Activated CD4-positive, alpha-beta T cell treated with anti-CD3 and anti-CD28 coated beads, Interleukin-10, Interleukin-2, amounts not matched to agents 100 ng/mL and 50 ng/mL, durations not matched to agents 16 hours and 8 hours (primary cell): ENCODE measurements at places on chromosomes 16 and 17.
A peak's percentile ranks its signal among the peaks of the same experiment; 100 is the strongest.

DNA sequence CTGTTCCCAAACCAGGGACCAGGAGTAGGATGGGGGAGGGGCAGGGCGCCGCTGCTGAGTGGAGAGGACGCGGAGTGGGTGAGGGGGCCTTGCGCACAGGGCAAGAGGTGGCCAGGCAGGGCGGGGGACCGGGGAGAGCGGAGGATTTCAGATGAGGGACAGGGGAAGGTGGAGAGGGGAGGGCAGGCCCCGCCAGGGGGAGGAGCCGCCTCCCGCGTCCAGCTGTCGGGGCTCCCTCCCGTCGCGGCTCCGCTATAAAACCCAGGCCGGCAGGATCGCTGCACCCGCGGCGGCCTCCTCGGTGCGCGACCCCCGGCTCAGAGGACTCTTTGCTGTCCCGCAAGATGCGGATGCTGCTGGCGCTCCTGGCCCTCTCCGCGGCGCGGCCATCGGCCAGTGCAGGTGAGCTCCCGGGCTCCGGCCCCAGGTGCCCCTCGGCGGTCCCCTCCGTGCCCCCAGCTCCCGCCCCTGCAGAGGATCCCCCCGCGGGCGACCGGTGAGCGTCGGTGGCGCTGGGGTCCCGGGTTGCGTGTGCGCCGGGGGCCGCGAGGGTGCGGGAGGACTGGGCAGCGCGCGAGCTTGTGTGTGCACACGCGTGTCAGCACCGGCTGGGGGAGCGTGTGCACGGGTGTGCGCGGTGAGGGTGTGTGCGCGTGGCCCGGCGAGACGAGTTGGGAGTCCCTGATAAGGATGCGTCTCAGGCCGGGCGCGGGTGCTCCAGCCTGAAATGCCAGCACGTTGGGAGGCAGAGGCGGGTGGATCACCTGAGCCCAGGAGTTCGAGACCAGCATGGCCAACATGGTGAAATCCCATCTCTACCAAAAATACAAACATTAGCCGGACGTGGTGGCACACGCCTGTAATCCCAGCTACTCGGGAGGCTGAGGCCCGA is at the start of gene CA4:
Gene CA4 (plus strand): TSS at position 283 of the 892 bp plus-strand sequence. CDS start 62 bp downstream, at position 345.
- DNase-seq: no peak

DNA sequence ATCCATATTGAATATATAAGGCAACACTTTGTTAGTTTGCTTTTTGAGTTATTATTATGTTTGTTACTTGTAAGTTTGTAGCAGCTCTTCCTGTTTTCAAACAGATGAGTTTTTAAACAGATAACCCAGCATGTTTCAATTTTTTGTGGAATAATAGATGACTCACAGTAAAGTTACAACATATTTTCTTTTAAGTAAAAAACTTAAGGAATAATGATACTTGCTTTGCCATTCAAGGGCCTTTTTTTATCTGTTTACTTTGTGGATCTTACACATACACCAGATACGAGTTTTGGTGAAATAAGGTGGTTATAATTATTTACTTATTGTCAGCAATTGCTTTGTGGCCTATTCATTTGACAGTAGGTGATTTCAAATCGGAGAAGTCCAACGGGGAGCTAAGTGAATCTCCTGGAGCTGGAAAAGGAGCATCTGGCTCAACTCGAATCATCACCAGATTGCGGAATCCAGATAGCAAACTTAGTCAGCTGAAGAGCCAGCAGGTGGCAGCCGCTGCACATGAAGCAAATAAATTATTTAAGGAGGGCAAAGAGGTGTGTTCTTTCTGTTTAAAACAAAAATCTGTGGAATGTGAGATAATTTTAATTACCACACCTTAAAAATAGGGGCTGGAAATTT is 66.3 kb downstream of the BPTF start:
- no peak for DNase-seq

DNA sequence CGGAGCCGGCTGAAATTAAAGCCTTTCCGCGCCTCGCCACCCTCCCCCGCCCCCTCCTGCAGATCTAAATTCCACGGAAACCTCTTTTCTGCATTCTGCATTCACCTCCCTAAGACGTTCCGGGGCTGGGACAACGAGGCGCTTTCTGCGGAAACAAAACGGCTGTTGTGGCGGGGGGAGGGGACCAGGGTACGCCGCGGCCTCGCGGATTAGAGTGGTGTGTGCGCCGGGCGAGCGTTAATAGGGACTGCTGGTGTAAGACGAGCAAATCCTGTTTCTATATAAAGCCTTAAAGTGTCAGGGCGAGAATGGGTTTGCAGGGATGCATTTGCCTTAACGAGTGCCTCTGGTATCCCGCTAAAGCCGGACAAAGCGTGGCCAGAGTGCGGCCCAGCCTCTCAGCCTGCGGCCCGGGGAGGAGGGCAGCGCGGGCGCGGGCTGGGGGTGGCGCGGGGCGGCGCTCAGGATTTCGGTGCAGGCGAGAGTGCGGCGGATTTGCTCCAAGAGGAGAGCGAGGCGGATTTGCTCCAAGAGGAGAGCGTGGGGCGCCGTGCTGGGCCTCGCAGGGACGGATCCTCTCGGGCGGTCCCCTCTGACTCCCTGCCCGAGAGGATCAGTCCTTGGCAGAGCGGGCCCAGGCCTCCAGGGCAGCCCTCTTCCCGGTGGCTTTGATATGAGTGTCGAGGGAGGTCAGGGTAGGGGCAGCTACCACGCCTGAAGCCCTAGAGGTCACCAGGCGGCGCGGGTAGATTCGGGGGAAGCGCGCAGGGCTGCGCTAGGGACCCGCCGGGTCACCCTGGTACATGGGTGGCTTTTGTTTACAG is 5.1 kb downstream of the BAHCC1 start:
- no peak for DNase-seq

- no peak for DNase-seq
These were observed 6.4 kb downstream of the ZFPM1 start for GRCh38 chr16:88459366-88460073.

- DNase-seq: no peak
These were observed 362.4 kb downstream of the SLC39A11 start for GRCh38 chr17:72730077-72730476.

DNA sequence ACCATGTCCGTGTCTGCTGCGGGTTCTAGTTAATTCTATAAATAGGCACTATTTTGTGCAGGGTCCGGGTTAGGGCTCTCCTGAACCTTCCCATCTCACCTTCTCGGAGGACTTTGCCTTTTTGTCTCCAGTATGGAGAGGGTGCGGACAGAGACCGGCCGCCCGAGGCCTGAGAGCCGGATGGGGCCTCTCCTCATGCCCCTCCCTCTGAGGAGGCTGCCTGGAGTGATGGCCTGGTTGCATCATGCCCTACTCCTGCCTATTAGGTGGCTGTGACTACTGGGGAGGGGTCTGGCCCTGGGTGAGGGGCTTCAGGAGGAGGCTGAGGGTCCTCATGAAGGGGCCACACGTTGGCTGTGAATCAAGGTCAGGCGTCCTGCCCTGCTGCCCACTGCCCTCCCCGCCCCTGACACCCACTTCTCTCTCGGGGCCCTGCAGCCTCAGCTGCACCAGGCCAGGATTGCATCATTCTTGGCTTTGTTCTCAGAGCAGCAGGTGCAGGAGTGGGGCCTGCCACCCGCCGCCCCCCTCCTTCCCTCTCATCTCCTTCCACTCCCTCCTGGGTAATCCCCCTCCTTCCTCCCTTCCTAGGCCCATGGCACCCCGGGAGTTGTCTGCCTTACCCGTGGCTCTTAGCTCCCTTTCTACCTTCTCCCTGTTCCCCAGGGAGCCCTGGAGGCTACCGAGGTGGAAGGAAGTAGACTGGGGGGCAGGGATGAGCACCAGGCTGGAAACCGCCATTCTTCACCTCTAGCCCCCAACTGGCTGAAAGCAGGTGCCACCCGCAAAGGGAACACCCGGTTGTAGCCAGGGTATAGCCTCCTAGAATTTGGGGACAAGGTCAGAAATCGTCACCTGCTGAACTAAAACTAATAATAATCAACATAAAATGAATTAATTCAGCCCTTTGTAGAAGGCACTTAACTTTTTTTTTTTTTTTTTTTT is 12.7 kb upstream of the ARHGAP23 start:
- DNase-seq: peak; percentile 42

DNA sequence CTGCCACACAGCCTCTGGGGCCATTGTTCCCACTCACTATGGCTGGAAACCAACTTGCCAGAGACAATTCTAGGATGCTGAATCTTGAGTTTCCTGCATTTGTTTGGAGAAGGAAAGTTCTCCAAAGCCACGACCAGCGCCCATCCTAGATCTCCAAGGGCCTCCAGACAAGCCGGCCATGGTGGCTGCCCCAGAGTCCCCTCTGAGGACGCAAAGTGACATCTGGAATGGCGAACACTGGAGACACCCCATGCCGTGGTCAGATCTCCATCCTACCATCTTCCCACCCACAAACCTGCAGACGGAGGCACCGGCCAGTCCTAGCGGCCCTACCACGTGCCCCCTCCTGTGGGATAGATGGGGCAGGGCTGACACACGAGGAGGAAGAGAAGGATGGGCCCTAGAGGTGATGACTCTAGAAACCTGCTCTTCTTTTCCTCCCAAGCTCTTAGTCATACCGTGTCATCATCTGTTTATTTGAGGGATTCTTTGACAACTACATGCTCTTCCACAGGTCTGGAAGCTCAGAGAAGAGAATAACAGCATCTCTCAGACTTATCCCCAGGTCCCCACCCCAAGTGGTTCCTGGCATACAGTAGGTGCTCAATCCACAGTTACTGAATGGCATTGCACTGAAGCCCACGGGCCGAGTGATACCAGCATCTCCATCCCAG is 71.3 kb downstream of the MYH11 start:
- DNase-seq: no peak

DNA sequence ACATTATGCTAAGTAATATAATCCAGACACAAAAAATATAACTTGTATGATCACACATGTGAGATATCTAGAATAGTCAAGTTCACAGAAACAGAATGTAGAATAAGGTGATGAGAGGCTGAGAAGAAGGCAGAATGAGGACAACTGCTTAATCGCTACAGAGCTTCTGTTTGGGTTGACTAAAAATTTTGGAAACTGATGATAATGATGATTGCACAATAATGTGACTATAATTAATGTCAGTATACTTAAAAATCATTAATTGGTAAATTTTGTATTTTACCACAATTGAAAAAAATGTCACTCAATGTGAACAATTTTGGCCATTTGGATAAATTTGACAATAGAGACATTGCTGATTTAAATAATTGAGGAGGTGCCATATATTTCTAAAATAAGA is 1374.4 kb upstream of the CDH8 start:
- no peak for DNase-seq

DNA sequence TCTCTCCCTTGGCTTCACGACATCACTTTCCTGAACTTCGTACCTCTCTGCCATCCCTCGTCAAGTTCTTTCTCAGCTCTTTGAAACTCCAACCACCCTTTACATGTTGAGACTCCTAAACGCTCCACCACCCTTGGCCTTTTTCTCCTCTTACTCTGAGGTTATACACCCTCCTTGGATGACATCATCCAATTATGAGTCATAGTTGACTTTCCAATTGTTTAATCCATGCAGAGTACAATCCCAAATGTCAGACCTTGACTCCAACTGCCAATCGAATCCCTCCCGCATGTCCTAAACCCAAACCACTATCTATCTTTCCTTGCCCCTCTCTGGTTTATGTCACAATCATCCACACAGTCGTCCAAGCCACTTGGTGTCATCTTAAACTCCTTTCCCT is 18.4 kb upstream of the C16orf82 start:
- no peak for DNase-seq

DNA sequence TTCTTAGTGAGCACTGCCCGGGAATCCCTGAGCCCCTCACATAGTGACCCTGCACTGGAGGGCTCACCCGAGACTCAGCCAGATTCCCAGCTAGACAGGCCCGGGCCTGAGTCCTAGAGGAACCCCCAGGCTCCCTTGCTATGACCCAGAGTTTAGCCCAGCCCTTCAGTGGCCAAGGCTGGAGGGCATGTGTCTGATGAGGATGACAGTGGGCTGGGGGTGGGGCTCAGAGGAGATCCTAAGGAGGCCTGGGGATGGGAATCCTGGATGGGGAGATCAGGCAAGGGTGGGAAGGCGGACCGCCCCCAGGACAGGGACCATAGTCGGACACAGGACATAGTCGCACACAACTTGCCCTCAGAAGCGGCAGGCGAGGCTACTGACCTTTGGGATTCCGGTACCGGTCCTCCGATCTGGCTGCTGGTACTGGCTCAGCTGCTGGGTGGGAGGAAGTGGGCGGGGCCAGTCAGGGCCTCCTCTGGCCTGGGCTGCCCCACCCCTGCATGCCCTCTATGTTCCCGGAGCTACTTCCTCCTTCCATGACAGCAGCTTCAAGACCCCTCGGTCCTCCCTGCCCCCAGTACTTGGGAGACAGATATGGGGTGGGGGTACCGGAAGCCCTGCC is 1.1 kb downstream of the CD79B start:
- DNase-seq: peak; percentile 71

DNA sequence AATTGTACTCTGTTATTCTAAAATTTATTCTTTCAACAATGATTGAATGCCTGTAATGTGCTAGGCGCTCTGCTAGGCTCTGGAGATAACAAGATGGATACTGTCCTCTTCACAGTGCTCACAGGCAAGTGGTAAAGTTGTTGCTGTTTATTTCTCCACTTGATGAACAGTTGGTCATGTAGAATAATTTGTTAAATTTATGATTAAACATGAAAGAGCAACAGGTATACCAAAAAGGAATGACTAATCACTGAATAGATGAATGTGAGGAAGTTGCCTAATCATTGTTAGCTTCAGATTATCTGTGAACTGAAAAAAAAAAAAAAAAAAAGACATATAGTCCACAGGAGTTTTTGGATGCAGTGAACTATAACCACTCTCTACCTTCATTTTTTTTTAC is 62.3 kb downstream of the NFATC3 start:
- DNase-seq: peak; percentile 46

GRCh38 chr16:71476457-71477124 is 12.5 kb downstream of the ZNF19 start:
- DNase-seq: no peak

DNA sequence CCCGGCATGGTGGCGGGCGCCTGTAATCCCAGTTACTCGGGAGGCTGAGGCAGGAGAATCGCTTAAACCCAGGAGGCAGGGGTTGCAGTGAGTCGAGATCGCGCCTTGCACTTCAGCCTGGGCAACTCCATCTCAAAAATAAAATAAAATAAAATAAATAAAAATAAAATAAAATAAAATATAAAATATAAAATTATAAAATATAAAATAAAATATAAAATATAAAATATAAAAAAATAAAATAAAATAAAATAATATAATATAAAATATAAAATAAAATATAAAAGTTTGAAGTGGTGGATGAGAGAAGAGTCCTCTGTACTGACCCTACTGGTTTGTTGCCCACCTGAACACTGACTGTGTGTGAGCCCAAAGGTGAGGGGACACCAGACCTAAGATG is 15.2 kb downstream of the CCDC42 start:
- DNase-seq: no peak

DNA sequence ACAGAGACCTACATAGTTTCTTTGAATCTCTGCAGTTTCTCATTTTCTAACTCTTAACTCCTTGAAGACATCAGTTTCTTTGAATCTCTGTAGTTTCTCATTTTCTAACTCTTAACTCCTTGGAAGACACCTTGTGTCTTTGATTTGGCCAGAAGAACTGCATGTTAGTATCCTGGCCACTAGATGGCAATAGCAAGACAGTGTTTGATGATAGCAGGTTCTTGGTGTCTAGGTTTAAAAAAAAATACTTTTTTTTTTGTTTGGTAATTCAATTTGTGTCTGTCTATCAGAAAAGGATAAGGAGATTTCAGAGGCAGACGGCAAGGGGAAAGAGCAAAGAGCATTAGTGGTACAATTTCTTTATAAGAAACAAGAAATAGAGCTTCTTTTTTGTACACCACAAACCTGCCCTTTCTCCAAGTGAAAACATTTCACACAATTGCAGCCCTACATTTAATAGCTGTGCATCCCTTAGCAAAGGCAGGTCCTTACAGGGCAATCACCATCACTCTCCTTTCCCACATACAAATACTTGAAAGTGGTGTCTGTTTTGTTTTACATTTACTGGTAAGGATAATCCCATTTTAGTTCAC is 1324.9 kb upstream of the CDH8 start:
- peak; percentile 41 for DNase-seq
